Activated T-helper 1 cell treated with anti-CD3 and anti-CD28 coated beads, Interleukin-2, amount 50 U/mL, for 16 hours (primary cell): ENCODE measurements at places on chromosomes 7 and 10.

DNA sequence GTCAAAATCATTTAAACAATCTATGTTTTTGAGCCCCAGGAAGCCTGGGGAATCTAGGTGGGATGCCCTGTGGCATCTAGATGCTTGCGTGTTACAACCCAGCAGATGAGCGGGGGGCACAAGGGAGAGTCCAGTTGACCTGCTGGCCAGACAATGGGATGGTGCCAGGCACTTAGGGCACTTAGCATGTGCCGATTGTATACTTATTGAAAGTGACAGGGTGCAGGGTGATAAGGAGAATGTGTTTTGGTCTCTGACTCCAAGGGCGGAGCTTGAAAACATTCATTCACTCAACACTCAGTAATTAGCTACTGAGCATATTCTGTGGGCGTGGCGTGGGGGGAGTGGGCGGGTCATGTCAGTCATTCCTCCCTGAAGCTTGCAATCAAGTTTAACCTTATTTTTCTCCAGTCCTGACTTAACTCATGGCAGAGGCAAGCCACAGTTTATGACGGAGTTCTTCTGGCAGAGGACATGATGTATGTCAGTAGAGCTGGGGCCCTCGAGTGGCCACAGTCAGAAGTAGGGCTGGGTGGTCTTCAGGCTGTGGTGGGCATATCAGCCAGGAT, 115.1 kb downstream of the PRKCQ start:
- DNase-seq, result no peak

DNA sequence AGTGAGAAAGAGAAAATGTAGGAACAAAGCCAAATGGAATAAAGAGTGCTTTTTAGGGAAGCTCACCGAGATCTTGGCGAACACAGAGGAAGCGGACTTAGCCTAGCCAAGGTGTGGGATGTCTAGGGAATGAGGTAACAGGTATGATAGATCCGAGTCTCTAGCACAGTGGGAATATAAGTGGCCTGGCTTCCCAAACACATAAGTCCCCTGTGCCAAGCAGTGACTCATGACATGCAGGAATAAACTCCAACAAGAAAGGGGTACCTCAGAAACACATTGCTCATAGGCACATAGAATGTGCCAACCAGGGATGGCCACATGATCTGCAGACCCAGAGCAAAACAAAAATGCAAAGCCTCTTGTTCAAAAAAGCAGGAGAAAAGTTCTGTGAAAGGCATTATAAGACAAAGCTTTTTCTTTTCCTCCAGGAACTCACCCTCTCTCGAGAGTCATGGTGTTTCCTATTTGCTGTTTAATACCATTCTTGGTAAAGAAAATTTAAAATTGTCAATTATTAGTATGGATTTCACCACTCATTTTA, 542.5 kb downstream of the GATA3 start:
- no peak for DNase-seq

DNA sequence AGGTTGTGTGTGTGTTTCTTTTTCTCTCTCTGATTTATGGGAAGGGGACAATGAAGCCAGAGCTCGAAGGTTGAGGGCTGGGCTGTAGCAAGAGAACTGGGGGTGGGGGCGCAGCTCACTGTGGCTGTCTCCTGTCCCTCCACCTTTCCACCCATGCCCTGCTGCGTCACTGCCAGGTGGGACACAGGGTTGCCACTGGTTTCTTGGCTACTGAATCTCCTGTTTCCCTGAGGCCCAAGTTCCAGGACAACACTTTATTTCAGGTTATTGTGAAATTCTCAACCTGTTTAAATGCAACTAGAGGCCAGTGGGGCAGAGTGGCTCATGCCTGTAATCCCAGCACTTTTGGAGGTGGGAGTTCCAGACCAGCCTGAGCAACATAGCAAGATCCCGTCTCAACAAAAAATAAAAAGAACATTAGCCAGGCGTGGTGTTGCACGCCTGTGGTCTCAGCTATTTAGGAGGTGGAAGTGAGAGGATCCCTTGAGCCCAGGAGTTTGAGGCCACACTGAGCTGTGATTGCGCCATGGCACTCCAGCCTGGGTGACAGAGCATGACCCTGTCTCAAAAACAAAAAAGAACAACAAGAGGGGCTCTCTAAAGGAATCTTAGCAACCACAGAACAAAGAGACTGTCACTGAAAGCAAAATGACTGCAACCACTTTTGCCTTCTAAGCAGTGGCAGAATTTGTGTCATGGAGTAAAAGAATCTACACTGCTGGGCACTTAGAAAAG, 22.6 kb downstream of the TBATA start:
- DNase-seq, result no peak

DNA sequence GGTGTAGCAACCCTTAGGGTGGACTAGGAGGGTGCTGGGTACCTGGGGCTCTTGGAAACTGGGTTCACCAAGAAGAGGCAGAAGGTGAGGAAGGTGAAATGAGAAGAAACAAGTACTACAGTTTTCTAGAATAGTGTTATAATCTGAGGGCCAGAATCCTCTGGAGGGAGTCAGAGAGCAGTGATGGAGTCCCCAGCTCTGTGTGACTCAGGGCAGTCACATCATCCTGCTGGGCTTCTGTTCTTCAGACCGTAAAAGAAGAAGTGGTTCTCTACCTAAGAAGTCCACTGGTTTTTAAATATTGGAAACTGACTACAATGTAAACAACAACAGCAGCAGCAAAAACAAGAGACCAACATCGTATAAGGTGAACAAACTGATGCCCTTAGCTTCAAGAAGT, 197.3 kb downstream of the PRPF18 start:
- DNase-seq, result no peak

GRCh38 chr7:28290496-28290895, 109.9 kb upstream of the JAZF1 start:
- no peak for DNase-seq

DNA sequence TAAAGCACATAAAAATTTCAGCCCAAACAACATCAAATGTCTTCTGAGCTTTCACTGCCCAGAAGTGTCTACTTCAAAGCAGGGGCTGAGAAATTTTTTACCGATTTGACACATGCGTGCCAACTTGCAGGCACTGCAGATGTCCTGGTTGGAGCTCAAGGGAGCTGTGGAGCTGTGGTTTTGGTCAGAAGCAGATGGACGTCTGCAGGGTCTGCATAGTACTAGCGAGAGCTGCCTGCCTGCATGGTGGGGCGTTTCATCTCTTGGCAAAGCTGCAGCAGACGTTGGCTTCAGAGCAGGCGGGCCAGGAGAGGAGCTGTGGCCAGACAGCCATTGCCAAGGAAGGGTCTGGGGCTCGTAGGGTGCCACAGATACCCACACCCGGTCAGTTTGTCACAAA, 296.7 kb downstream of the GLRX3 start:
- no peak for DNase-seq

GRCh38 chr7:117493460-117493859, 13.6 kb downstream of the CFTR start:
- no peak for DNase-seq

- DNase-seq, result no peak
Measured at GRCh38 chr7:122577449-122578003, 121.4 kb downstream of the RNF133 start.

- DNase-seq, result no peak
Measured at GRCh38 chr7:39428221-39428620, 138.0 kb upstream of the YAE1 start.

GRCh38 chr10:60799971-60800650, 21.8 kb downstream of the CDK1 start:
- DNase-seq, result no peak

GRCh38 chr10:69486922-69487730, 35.9 kb downstream of the TSPAN15 start:
- no peak for DNase-seq

DNA sequence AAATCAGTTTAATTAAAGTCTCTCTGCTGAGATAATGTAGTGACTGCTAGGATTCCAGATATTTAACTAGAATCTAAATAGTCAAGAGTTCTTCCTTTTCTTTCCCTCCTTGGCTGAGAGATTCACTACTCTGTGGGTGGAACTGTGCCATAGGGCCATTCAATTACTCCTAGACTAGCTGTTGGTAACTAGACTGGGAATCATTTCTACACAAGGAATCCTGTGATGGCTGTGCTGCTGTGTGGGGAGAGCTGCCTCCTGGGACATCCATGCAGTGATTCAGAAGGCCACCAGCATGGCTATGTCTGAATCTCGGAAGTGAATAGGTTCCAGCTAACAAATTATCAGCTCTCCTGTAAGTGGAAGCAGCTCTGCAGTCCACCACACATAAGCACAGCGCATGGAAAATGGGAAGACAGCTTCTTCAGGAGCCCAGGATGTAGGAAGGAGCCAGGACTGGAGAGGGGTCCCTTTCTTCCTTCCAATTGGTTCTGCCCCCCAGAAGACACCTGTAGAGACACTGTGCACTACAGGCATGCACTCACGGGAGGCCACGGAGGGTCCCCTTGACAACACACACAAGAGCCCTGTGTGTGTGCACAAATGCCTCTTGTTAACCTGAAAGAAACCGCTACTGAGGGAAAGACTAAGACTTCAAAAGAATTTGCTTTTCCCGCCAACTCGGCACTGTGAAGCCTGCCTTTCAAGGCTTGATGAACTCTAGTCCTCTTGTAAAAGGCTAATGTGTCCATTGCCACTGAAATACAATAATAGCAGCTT, 66.5 kb downstream of the SCRN1 start:
- DNase-seq, result no peak

GRCh38 chr7:149414171-149414570, 46.7 kb downstream of the ZNF777 start:
- DNase-seq, result no peak

DNA sequence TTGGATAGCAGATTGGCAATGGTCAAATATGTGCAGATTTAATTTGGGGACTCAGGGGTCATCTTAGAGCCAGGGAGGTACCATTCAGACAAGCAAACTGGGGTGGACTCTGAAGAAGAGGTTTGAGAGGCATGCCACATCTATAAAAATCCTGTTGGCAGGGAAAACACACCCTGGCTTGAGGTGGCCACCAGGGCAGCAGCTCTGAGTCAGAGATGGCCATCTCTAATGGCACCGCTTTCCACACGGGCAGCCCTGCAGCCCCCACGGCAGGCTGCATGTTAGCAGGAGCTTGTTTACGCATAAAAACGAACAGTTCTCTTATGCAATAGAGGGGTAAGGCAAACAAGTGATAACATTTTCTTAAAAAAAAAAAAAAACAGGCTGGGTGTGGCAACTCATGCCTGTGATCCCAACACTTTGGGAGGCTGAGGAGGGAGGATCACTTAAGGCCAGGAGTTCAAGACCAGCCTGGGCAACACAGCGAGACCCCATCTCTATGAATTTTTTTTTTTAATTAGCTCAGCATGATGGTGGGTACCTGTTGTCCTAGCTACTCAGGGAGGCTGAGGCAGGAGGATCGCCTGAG, 14.9 kb downstream of the DLG5 start:
- no peak for DNase-seq

GRCh38 chr7:1052031-1052818, 7.9 kb downstream of the GPR146 start:
- no peak for DNase-seq

DNA sequence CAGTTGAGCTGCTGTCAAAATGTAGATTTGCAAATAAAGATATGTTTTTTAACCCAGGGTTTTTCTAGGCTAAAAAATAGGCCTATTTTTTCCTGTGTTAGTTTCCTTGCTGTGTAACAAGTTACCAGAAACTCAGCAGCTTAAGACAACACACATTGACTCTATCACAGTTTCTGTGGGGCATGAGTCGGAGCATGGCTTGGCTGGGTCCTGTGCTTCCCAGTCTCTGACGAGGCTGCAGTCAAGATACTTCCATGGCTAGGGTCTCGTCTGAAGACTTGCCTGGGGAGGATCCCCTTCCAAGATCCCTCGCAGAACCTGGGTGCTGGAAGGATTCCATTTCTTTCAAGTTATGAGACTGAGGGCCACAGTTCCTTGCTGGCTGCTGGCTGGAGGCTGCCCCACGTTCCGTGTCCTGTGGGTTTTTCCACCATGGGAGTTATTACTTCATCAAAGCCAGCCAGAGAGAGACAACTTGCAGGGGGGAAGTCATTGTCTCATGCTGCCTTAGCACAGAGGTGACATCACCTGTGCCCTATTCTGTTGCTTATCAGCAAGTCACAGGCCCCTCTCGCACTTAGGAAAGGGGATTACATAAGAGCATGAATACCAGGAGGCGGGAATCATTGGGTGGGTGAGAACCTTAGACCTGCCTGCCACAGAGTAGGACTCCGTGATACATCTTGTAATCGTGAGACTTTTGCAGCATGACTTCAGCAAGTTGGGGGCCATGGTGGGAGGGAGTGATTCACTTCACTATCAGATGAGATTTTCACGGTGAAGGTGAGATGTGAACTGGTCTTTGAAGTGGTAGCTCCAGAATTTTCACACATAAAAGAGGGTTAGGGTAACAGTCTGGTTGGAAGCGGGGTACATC, 77.9 kb downstream of the CCNY start:
- DNase-seq, result no peak

DNA sequence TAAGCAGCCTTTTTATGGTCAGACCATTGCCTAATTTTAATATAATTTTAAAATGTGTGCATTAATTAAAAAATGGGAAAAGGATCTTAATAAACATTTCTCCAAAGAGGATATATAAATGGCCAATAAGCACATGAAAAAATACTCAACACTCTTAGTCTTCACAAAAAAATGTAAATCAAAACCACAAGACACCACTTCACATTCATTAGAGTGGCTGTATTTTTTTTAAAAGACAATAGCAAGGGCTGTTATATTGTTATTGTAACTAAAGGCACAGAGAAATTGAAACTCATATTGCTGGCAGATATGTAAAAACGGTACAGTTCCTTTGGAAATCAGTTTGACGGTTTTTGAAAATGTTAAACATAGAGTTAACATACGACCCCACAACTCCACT, 3.2 kb upstream of the CROT start:
- no peak for DNase-seq
